GM13977 (cell line): ENCODE measurements at places on chromosomes 3 and 15.

DNA sequence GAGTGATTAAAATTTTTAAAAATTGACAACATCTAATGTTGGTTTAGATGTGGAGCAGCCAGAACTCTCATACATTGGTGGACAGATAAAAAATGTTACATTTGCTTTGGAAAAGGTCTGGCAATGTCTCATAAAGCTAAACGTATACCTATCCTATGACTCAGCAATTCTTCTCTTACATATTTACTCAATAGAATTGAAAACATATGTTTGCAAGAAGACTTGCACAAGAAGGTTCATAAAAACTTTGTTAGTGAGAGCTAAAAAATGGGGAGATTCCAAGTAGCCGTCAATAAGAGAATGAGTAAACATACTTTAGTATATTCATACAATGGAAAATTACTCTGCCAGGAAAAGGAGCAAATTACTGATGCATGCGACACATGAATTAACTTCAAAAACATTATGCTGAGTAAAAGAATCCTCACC lies 30.0 kb downstream of the MASP1 start:
- DNase-seq = no peak

DNA sequence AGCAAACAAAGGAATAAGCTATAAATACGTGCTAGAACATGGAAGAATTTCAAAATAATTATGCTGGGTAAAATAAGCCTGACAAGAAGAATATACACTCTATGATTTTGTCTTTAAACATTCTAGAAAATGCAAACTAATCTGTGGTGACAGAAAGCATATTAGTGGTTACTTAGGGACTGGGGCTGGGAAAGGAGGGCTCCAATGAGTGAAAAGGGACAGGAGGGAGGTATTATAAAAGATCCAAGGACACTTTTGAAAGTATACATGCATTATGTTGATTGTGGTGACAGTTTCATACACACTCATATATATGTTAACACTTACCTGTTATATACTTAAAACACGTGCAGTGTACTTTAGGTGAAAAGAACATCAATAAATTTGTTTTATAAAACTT lies 23.0 kb downstream of the MYH15 start:
- no peak for DNase-seq

DNA sequence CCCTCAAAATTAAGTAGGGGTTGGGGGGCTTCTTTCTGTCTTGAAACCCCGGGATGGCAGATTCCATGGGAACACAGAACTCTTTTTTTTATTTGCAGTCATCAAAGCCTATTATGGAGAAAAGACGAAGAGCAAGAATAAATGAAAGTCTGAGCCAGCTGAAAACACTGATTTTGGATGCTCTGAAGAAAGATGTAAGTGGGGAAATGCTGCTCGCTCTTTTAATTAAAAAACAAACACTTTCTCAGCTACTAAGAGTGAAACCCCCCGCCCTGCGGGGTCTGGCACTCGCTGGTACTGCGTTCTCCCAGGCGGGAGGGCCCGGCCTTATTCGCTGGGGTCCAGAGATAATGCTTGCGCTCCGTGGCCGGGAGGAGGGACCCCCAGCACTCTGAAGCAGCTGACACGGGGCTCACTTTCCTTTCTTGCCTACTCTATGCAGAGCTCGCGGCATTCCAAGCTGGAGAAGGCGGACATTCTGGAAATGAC lies 615 bp downstream of the HES1 start:
- no peak for DNase-seq

DNA sequence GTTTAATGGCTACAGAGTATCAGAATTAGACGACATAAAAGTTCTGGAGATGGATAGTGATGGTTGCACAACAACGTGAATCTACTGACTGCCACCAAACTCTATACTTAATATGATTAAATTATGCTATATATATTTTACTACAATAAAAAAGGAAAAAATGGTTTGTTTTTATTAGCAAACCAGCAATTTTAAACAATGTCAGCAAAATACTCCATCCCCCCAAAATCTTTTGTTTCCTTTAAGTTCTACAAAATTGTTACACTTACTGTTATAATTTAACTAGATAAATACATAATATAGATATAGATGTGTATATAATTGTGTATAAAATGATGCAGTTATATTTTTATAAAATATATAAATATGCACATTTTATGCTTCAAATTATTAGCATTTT lies 710.8 kb upstream of the UBE2E2 start:
- no peak for DNase-seq

DNA sequence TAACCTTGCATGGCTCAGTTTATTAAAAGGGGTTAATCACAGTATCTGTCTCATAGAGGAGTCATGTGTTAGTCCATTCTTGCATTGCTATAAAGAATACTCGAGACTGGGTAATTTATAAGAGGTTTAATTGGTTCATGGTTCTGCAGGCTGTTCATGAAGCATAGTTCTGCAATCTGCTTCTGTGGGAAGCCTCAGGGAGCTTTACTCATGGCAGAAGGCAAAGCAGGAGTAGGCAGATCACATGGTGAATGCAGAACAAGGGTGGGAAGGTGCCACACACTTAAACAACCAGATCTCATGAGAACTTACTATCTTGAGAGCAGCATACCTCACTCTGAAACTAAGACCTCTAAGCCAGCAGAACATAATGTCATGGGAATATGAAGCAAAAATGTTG lies 42.2 kb upstream of the PTX3 start:
- no peak for DNase-seq

GRCh38 chr3:154778057-154778456 lies 302.1 kb upstream of the MME start:
- DNase-seq = no peak

DNA sequence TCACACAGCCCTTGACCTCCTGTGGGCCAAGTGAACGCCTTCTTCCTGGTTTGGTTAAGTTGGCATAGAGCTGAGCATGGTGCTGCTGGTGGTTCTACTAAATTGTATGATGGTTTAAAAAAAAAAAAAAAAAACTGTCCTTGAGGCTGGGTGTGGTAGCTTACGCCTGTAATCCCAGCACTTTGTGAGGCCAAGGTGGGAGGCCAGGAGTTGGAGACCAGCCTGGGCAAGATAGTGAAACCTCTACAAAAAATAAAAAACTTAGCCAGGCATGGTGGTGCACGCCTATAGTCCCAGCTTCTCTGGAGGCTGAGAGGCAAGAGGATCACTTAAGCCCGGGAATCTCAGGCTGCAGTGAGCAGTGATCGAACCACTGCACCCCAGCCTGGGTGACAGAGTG lies 58.9 kb upstream of the FLNB start:
- no peak for DNase-seq

DNA sequence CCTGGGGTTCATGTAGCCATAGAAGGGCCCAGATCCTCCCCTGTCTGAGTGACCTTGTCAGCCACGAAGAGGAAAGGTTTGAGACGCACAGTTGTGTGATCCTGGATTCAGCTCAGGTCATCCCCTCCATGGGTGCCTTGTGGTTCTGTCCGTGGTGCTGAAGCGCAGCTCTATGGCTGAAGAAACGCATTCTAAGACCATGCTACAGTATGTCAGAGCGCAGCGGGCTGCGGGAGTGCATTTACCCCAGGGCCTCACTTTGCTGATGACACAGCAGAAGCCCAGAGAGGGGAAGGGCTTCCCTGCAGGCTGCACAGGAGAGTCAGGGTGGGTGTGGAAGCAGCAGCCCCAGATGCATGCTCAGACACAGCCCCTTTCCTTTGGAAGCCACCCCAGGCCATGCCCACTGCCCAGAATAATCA lies 68.8 kb upstream of the IQSEC1 start:
- DNase-seq = peak; percentile 56

- DNase-seq = no peak
Measured at GRCh38 chr3:69092030-69092516, 7.3 kb downstream of the ARL6IP5 start.

DNA sequence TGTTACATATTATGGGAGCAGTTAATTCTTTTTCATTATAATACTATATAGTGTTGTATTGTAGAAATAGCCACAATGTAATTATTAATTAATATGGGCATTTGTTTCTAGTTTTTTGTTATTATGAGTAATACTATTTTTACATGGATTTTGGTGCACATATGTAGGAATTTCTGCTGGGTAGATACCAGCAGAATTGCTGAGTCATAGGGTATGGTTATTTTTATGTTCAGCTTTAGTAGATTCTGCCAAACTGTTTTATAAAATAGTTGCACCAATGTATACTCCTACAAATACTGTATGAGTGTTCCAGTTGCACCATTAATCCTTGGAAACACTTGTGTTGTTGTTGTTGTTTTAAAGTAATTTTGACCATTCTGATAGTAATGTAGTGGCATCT lies 91.5 kb downstream of the SH3GL3 start:
- DNase-seq = no peak

DNA sequence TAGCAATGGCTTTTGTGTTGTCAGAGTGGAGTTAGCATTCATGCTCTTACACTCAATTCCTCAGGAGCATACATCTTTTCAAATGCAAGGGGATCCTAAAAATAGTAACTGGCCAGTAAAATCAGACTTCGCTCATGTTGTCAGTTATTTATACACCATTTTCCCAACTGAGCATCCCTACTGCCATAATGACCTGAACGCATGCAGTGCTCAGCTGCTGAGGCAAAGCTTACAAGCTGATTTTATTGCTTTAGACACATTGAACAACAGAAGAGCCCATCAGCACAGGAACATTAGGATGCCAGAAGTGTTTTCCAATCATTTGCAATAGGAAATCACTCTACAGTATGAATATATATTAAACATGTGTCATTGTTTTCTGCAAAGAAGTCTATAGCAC lies 689.7 kb upstream of the BCHE start:
- no peak for DNase-seq

DNA sequence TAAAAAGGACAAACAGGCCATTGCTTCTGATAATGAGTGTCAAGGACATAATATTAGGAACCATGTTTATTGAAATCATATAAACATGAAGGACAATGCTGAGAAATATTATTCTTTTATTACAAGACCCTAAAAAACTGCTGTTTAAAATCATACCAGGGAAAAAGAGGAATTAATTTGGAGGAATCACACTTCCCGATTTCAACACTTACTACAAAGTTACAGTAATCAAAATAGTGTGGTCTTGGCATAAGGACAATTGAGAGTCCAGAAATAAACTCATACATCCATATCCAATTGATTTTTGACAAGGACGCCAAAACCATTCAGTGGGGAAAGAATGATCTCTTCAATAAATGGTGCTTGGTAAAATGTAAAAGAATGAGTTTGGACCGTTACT lies 13.0 kb downstream of the CYP1A1 start:
- no peak for DNase-seq

- DNase-seq = no peak
Measured at GRCh38 chr3:33525232-33525631, 85.0 kb upstream of the UBP1 start.

GRCh38 chr3:151135541-151136337 lies 50.3 kb downstream of the MED12L start:
- no peak for DNase-seq

GRCh38 chr3:104526901-104527401 lies 839.8 kb upstream of the ALCAM start:
- no peak for DNase-seq

DNA sequence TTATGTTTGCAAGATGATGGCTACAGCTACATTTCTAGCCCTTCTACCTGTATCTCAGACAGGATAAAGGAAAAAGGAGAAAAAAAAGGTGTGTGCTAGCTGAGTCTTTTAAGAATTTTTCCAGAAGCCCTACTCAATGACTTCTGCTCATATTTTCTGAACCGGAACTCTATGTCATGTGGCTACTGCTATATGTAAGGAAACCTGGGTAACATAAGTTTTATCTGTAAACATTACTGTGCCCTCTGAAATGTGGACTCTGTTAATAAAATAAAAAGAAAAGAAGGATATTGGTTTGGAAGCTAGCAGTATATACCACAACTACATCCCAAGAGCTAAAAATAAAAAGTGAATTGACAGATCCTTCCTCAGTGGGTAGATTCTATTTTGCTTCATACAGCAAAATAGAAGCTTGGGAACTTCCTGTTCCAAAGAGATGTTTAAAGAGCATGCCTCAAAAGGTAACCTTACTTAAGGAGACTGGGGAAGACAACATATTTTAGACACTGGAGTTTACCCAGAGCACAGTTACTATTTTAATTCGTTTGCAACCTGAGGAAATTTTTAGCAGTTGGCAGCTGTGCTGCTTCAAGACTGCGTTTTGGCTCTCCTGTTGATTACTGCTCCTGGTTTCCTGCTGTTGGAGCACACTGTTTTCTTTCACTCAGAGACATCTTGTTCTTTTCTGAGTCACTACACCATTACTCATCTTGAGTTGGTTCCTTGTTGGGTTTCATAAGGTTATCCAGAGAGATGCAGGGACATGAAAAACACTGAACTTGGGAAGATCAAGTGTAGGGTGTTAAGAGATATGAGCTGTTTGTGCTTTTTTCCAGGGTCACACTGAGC lies 280.7 kb downstream of the NFKBIZ start:
- no peak for DNase-seq

- DNase-seq = no peak
Measured at GRCh38 chr3:26280517-26280916, 342.1 kb upstream of the LRRC3B start.

GRCh38 chr3:50204804-50205412 lies at the start of gene SLC38A3:
Gene SLC38A3 (plus strand): TSS chr3:50205271. CDS start chr3:50214200, 8,929 bp downstream.
- DNase-seq = no peak

DNA sequence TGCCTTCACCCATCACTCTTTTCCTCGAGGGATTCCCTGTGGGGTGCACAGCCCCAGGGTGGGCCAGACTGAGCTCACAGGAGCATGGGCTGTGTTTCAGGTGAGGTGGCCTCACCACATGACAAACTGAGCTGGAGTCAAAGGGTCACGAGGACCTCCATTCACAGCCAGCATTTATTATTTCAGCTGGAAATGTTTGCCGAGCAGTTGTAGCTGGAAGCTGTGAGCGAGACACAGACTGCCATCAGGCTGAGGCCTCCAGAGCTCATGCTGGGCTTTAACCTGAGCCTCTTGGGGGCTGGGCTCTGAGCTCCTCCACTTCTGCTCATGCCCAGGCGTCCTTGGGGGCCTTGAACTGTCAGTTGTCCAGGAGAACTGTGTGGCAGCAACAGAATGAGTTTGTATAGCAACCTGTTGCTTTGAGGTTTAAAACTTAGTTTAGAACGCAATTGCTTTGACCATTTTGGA lies 57.5 kb downstream of the FLNB start:
- no peak for DNase-seq

DNA sequence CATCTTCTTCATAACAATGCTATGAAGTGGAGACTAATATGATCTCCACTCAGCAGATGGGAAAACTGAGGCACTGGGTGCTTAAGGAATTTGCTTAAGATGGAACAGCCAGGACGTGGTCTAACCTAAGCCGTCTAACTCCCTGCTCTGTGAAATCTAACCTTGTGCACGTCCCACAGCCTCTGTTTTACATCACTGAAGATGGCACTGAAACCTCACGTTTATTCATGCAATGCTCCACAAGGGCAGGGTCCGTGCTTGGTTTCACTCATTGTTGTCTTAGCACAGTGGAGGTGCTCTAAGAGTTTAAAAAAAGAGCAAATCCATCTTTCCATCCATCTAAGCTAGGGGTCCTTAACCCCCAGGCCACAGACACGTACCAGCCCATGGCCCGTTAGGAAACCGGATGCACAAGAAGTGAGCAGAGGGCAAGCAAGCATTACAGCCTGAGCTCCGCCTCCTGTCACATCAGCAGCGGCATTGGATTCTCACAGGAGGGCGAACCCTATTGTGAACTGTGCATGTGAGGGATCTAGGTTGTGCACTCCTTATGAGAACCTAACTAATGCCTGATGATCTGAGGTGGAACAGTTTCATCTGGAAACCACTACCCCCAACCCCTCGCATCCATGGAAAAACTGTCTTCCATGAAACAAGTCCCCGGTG lies 118.0 kb downstream of the FOXP1 start:
- DNase-seq = no peak
